ENCODE measurements at places on chromosomes 12 and 14.

- peak; percentile 56 for DNase-seq
Measured at GRCh38 chr12:63068857-63069442, 82.1 kb downstream of the AVPR1A start.

DNA sequence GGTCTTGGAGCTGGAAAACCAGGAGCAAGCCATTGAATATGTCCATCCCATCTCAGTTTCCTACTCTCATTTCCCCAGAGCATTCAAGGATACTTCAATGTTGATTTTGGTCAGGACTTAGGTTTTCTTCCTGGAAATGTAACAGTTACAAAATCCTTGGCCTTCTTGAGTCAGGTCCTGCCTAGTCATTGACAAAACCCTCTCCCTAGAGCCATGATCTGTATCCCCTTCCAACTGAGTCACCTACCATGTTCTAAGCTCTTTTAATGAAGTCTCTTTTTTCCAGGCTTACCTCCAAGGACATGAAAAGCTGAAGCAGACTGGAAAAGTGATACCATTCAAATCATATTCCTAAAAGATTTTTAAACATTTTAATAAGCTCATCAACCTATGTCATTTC lies 549.2 kb downstream of the GALC start:
- DNase-seq, result no peak

GRCh38 chr14:80978403-80978802 lies 23.0 kb downstream of the TSHR start:
- no peak for DNase-seq

GRCh38 chr12:127277882-127278281 lies 989.1 kb upstream of the TMEM132C start:
- no peak for DNase-seq

DNA sequence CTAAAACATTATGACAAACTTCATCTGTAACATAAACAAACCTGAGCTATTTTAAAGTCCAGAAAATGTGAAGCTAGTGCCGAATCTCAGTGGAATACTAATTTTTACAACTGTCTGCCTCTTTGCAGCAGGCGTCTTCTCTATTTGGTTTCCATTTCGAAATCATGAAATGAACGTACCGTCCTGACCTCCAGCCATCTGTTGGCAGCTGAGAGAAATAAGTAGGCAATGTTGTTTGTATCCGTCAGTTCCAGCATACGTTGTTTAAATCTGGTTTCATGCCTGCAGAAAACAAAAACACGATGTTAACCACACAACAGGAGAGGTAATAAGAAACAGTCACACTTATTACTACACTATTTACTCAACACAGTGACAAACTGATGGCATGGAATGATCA lies 54.3 kb upstream of the KCNJ8 start:
- no peak for DNase-seq

DNA sequence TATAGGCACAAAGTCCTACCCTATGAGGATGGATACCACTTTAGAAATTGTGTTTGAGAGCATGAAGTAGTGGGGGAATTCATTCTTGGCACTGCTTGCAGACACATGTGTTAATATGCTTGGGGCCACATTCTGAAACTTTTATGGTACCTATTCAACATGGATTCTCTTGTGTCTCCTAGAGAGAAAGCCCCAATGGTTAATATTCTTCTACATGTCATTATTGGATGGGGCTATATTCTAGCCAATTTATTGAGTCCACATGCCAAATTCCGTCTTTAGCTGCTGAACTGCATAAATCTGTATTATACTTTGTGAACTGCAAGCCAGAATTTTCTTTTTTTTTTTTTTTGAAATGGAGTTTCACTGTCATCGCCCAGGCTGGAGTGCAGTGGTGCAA lies 140.0 kb downstream of the KICS2 start:
- DNase-seq, result no peak

GRCh38 chr12:116583129-116583694 lies 24.0 kb downstream of the MAP1LC3B2 start:
- DNase-seq, result no peak

DNA sequence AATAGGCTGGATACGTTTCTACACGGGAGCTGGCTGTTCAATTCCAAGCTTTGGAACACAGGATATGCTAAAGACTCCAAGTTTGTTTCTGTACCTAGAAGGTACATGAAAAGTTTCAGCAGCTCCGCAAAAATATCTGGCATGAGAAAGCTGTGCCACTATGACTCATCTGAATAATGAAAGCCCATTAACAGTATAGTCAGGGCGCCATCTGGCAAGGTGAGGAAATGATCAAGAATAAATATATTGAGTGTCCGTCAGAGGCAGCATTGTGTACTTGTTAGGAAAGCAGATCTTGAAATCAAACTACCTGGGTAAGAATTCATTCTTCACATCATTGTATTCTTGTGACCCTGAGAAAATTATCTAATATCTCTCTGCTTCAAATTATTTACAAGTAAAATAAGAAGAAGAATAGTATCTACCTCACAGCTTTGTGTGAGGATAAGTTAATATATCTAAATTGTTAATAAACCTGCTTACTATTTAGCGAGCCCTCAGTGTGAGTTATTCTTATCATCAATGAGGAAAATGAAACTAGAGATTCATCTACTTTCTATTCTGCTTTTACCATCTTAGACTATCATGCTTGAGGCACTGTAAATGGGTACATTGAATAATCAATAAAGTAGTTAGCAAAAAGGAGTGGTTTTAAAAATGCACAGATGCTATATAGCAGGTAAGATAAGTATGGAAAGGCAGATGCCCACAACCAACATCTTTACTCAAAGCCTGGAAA lies 53.5 kb downstream of the FSCB start:
- DNase-seq, result no peak

DNA sequence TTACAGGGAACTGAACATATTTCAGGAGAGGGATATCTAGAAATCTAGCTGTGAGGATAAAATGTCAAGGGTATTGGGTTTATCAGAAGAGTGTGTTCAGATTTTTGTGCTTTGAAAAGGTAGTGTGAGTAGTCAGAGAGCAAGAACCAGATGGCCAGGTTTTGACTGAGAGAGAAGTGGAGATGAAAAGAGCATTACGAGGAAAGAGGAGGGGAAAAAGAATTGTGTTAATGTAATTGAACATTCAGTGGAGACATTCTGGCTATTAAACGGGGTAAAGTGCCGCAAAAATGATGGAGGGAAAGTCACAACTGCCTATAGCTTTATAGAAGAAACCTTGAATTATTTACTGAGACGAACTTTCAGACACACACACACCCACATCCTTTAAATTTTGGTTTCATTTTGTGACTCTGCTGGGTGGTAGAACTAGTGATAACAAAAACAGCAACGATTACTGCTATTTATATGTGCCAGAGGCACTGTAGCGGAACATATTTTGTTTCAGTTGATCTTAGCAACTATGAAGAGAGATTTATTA lies 213.6 kb downstream of the ERC1 start:
- no peak for DNase-seq

GRCh38 chr14:20019257-20019865 lies at the start of gene OR4K14:
TSS of gene OR4K14 (minus strand) at chr14:20019307. CDS start at chr14:20015193, 4,114 bp downstream.
- DNase-seq, result no peak

DNA sequence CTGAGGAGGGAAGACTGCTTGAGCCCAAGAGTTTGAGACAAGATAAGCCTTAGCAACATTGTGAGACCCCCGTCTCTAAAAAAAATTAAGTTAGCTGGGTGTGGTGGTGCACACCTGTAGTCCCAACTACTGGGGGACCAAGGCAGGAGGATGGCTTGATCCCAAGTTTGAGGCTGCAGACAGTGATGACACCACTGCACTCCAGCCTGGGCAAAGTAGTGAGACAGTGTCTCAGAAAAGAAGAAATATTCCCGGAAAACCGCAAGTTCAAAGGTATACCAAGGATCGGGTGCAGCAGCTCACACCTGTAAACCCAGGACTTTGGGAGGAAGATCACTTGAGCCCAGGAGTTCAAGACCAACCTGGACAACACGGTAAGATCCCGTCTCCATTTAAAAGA lies 5.8 kb downstream of the PTGES3 start:
- DNase-seq, result no peak

- DNase-seq, result peak; percentile 37
Measured at GRCh38 chr12:112386726-112387125, 4.5 kb upstream of the HECTD4 start.

DNA sequence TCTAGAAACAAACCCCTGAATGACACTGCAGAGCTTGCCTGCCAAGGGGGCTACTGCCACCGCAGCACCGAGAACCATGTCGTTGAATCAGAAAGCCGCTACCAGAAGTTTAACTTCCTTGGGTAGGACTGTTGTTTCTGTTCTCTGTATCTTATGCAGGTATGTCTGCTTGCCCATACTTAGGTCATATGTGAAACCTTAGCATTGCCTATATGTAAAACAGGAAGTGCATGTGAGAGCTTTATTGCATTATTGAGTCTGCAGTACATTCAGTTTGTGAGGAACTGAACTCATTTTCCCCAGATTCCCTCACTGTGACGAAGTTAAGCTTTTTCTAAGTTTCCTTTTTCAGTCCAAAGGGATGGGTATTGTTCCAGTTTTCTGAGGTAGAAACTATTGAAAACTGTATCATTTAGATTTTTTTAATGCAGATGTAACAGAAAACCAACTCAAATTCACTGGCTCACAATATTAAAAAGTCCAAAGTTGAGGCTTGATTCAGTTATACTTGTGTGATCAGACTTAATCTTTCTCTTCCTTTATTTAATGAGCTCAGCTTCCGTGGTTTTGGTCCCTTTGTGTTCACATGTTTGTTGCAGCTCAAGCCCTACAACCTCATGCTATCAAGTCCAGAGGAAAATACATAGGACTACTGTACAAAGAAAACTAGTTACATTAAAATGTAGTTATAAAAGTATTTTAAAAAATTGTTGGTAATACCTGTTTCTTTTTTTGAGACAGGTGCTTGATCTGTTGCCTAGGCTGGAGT lies 6.9 kb downstream of the FBXO34 start:
- no peak for DNase-seq

- DNase-seq, result no peak
Measured at GRCh38 chr14:36522972-36523715, 3.1 kb upstream of the NKX2-1 start.

- no peak for DNase-seq
Measured at GRCh38 chr12:45989287-45989686, 1.1 kb downstream of the SCAF11 start.

DNA sequence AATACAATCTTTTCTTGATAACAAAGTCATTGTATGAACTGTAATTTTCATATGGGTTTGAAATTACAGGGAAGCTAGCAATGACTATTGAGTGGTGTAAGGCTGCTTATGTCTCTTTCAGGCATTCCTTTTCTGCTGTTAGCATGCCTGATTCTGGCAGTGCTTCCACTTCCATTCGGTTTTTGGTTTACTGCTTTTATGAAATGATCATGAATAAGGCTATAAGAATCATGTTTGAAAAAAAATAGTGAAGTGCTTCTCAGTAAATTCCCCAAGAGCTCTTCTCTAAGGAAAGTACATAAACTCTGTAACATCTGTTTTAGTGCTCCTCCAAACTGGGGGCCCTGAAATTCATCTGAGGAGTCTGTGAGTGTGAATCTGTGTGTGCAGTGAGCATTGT lies 434.0 kb upstream of the RGS6 start:
- peak; percentile 37 for DNase-seq

DNA sequence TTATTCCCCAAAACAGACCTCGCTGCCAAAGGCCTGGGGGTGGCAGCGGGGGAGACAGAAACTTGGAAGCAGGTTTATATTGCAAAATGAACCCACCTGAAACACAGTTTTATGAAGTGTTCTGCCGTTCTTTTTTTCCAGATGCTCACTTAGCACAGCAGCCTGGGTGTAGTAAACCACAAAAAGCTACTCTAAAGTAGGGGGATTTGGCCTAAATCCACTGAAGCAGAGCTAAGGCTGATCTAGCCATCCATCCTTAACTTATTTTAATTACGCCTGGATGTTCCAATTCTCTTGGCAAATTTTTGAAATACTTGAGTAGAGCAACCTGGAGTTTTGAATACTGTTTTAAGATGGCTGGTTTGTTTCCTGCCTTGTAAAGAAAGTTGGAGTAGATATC lies 121.2 kb downstream of the GPR135 start:
- no peak for DNase-seq

- no peak for DNase-seq
Measured at GRCh38 chr14:24838945-24839616, 205.1 kb upstream of the GZMB start.

DNA sequence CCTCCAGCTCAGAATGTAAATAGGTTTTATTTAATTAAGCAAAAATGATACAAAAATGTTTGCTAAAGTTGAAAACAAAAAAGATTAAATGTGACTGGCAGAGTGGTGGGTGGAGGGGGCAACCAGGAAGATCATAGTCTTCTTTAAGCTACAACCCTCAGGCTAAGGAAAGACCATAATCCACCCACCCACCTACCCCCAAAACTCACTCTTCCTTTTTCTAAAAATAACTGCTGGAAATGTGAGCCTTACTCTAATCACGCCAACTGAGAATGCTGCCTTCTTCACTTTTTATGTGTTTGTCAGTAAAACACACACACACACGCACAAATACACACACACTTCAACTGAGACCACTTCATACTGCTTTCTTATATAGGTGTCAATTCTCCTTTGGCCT lies 230.0 kb upstream of the EGLN3 start:
- no peak for DNase-seq

DNA sequence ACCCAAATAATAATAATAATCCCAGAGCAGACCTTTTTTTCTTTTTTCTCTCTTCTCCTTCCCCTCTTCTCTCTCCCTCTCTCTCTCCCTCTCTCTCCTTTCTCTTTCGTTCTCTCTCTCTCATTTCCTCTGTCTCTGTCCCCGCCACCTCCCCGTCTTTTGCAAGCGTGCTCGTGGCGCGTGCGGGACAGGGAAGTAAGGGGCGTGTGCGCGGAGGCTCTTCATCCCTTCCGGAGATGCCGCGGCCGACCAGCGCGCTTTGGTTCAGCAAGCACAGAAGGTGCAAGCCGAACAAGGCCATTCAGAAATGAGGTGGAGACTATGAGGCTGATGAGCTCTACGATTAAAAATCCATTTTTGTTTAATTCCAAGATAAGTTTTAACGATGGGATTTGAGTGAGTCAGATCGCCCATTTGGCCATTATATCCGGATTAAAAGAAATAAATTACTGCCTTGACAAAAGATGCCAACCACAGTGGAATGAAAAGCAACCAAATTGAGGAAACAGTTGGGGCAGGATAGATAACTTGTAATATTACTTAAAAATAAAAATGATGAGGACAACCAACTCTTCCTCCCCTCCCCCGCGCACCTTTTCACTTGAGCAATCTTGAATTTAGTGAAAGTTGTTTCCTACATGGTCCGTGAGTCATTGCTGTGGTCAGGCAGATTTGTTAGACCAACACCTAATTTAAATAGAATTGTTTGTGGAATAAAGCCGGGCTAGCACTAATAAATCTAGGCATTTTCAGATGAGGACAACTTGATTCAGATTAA lies 1.2 kb upstream of the AMIGO2 start:
- no peak for DNase-seq

- no peak for DNase-seq
Measured at GRCh38 chr12:19482551-19483109, 43.3 kb downstream of the AEBP2 start.

DNA sequence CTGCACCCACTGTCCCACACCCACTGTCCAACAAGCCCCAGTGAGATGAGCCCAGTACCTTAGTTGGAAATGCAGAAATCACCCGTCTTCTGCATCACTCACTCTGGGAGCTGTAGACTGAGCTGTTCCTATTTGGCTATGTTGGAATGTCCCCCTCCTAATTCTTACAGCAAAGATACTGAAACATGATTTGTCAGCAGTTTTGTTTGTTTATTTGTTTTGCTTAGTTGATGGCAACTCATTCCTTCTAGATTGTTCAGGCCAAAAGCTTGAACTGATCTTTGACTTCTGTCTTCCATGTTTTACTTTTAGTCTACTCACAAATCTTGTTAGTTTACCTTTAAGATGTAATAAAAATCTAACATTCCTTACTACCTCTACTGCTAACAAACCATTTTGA lies 233.6 kb upstream of the MIS18BP1 start:
- DNase-seq, result no peak

Measured in AG04449 (cell line).